ENCODE measurements at places on chromosomes 6 and 20. TPM values are rescaled to one million over a fixed set of nuclear protein-coding genes. Genes with fewer than 3 reads are reported as not detected.

Gene EDN1
- 15.1 TPM for total RNA-seq

Gene GTSF1L
- total RNA-seq, result not detected

Gene DLL1
- total RNA-seq, result 2.4 TPM

Gene TAP1
- 74.7 TPM for total RNA-seq

Gene OVOL2
- total RNA-seq, result 0.77 TPM

Gene STX7
- total RNA-seq, result 40.6 TPM

Gene ADGRF4
- total RNA-seq, result 0.10 TPM

Gene COL20A1
- total RNA-seq, result 0.23 TPM

Gene RBCK1
- total RNA-seq, result 97.1 TPM

Gene FUT9
- not detected for total RNA-seq

Gene SCUBE3
- 1.6 TPM for total RNA-seq

Gene KCNK16
- not detected for total RNA-seq

Gene INSM1
- 0.05 TPM for total RNA-seq

Gene TNFRSF21
- 76.0 TPM for total RNA-seq

Gene XRN2
- 77.7 TPM for total RNA-seq

Gene NRM
- 21.9 TPM for total RNA-seq

Gene RHAG
- total RNA-seq, result 0.23 TPM

Gene TMEM74B
- 1.1 TPM for total RNA-seq

Gene TREM1
- not detected for total RNA-seq

Gene SLC17A4
- total RNA-seq, result not detected

Gene C6orf58
- not detected for total RNA-seq

Gene OR12D3
- not detected for total RNA-seq

Gene DLK2
- total RNA-seq, result 19.1 TPM

Gene NFATC2
- 10.6 TPM for total RNA-seq

Gene NR2E1
- 0.13 TPM for total RNA-seq

Gene BNIP5
- not detected for total RNA-seq

Gene OR2B6
- total RNA-seq, result 0.26 TPM

Gene WFDC10B
- not detected for total RNA-seq

Gene CDC40
- total RNA-seq, result 37.0 TPM

Gene SLC25A27
- total RNA-seq, result 0.77 TPM

Gene ACSS1
- 32.2 TPM for total RNA-seq

Gene GHRH
- total RNA-seq, result not detected

Gene MEP1A
- not detected for total RNA-seq

Gene TSHZ2
- 0.36 TPM for total RNA-seq

Gene FITM2
- 10.5 TPM for total RNA-seq

Gene LY6G5C
- total RNA-seq, result 0.62 TPM

Gene RSPH9
- total RNA-seq, result 0.28 TPM

Gene DYNLT2
- total RNA-seq, result 2.1 TPM

Gene GFOD1
- 0.62 TPM for total RNA-seq

Gene DCBLD1
- 29.0 TPM for total RNA-seq

Gene HSPA12B
- 0.21 TPM for total RNA-seq

Gene SCRT2
- total RNA-seq, result not detected

Gene DAAM2
- total RNA-seq, result not detected

Gene CST5
- total RNA-seq, result not detected

Gene CTCFL
- 0.05 TPM for total RNA-seq

Gene FGD2
- 0.10 TPM for total RNA-seq
